ENCODE measurements at places on chromosomes 4 and X.

GRCh38 chrX:78573630-78574029 lies 85.5 kb downstream of the RTL3 start:
- DNase-seq: no peak

DNA sequence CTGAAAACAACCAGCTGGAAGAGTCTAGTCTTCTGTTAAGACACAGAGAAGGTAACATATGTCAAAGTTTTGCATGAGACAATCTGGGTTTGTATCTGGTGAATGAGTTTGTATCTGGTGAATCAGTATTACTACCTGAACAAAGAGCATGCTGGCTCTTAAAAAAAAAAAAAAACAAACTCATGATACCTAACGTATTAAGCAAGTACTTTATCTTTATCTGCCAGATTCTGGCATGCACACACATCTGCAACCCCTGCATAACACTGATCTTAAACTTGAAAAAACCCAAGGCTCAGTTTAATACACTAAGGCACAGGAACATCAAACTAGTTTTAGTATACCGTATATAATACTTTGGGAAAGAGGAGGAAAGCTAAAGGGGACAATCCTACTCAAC lies 5.8 kb downstream of the YTHDC1 start:
- no peak for DNase-seq

DNA sequence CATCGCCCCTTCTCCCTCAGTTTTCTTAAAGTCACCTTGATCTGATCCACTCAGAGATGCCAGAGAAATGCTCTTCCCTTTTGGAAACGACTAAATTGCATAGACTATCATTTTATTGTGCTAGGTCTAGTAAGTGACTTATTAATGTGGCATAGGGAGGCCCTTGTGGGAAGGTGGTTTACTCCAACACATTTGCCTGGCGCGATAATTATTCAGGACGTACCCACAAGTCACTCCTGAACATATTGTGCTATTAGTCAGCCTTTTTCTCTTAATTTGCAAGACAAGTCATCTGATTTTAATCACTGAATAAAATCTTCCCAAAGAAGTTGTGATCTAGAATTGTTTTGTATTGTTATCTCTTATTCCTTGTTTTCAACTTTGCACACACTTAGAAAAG lies 7.6 kb downstream of the ENPEP start:
- DNase-seq: no peak

GRCh38 chr4:88230969-88231771 lies 53.2 kb downstream of the PPM1K start:
- no peak for DNase-seq

DNA sequence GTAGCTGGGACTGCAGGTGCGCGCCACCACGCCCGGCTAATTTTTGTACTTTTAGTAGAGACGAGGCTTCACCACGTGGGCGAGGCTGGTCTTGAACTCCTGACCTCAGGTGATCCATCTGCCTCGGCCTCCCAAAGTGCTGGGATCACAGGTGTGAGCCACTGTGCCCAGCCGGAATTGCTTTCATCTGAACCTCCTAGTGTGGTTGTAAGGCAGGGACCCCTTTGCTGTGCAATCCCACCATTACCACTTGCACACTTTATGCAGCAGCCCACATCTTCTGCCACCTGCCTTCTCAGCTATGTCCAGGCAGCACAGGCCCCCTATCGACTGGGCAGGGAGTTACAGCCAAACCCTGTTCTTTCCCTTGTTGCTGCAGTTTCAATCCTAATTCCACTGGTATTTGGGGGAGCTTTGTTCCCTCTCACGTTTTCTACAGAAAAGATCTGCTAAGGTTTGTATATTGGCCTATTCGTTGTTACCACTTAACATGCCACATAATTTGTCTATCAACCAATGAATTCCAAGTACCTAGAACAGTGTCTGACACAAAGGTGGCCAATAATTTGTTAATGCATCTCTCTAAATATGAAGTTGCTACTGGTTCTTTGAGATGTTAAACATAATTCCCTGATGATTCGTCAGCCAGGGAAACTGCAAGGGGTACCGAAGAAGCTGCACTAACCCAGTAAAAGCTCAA lies 6.5 kb downstream of the RPL39 start:
- DNase-seq: peak; percentile 14

DNA sequence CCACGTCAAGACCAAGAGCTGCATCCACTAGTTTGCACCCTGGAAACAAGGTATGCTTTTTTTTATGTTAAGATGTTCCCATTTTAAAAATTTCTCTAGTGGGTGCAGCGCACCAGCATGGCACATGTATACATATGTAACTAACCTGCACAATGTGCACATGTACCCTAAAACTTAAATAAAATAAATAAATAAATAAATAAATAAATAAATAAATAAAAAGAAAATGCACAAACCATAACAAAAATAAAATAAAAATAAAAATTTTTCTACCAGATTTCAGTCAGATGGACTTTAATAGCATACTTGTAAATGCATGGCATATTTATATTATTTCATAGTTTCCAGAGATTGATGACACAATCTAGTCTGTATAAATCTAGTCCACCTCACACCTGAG lies 1.9 kb upstream of the PRR27 start:
- DNase-seq: no peak

DNA sequence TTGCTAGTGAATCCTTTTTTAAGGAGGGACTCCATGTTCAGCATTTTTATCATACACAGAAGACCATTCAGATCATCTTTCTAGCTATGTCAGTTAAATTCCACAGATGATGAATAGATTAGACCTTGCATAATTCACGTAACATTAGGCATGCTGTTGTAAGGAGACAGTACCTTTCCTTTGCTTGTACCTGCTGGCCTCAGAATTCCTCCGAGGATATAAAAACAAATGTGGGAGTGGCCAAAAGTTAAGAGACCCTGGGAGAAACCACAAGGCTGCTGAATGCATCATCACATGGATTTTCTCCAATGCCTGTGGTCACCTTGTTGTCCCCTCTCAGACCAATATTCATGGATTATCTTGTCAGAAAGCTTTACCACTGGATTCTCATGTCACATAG lies 201.4 kb downstream of the MAGEB17 start:
- no peak for DNase-seq

GRCh38 chrX:66876776-66877175 lies 237.9 kb upstream of the EDA2R start:
- no peak for DNase-seq

- no peak for DNase-seq
Observed at GRCh38 chrX:48531358-48531959, 8.1 kb upstream of the TBC1D25 start.

DNA sequence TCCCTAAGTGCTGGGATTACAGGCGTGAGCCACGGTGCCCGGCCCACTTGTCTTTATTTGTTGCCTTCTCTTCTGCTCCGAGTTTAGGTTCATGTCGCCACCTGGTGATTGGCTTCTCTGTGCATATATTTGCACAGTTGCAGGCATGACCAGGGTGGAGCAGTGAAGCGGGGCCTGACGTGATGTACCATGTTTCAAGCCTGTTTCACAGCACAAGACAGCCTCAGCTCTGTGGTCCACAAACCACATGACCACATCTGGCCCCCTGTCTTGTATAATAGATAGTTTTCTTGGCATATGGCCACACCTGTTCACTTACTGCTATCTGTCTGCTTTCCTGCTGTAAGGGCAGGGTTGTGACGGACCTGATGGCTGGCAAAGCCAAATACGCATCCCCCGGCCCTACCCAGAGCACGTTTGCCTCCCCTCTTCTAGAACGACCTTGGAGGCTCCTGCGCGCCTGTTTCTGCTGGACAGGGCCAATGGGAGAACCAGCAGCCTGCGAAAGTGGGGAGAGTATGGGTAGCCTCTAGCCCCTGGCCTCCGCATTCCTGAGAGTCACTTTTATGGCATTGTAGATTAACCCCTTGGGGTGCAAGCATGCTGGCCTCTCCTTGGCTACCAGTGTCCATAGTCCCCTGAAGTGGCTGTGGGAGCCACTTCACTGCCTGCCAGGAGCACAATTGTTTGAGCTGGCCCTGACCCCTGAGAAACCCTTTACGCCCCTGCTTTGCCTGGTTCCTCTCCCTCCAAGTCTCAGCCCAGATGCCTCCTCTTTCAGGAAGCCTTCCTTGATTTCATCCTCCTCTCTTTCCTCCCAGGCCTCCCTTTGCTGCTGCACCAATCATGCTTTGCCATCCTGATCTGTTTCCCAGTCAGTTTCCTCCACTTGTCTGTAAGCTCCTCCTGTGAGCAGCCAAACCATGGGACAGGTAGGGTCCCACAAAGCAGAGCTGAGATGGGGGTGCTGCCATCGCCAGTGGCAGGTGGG lies 6.0 kb upstream of the SH3TC1 start:
- no peak for DNase-seq

GRCh38 chr4:52202251-52202779 lies 151.2 kb downstream of the SPATA18 start:
- DNase-seq: no peak

Data from activated naive CD8-positive, alpha-beta T cell treated with anti-CD3 and anti-CD28 coated beads, Interleukin-2, amount 50 U/mL, for 16 hours (primary cell).